ENCODE measurements at places on chromosomes 6 and 20.

DNA sequence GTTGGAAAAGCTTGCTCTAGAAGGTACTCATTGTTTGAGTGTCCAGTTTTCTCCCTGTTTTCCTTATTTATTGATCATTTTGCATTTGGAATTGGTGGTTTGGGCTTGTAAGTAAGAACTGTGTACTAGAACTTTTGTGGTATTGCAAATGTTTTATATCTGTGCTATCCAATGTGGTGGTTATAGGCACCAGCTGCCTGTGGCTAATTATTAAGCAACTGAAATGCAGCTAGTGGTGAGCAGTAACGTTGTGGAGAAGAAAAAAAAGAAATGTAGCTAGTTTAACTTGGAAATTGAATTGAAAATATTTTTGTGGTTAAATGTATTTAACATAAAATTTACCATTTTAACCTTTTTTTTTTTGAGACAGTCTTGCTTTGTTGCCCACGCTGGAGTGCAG, 50.7 kb upstream of the MAPK13 start:
- DNase-seq: peak; percentile 36

GRCh38 chr20:47950124-47950912, 165.0 kb upstream of the SULF2 start:
- peak; percentile 48 for DNase-seq

DNA sequence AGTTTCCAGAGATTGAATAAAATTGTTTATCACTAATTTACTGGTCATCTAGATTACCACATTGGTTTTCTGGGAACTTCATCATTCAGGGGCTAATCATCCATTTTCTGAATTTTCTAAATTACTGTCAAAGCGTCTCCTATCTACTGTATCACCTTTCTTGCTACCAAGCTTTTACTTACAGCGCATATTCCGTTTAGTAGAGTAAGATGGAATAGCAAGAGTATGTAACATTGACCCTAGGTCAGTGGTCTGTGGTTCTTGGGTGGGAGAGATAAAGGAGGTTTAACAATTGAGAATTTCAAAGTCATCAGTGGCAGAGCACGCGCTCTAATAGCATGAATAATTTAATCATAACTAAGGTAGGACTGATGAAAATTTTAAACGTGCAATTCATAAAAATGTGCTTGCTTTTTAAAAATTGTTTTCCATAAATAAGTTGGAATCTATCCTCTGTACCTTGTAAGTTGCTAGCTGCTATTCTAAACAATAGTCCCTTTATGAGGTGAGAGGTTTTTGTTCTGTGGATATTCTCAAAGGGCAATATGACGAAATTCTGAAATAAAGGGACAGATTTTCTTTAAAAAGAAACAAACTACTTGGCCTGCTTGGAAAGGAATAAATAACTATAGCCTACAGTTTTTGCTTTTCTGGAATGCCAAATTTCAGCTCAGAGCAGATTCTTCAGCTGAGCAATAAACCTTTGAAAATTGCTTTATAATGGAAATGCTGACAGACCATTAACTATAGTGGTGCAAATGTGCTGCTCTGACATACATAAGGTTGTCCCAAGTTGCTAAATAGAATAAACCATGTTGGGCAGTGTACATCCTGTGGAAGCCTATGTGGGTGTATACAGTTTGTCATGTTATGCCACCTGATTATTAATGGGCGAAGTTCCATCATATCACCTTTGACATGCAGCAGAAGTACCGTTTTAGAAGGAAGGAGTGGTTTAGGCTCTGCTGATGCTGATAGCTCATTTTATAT, 84.1 kb downstream of the ZFAND3 start:
- no peak for DNase-seq

DNA sequence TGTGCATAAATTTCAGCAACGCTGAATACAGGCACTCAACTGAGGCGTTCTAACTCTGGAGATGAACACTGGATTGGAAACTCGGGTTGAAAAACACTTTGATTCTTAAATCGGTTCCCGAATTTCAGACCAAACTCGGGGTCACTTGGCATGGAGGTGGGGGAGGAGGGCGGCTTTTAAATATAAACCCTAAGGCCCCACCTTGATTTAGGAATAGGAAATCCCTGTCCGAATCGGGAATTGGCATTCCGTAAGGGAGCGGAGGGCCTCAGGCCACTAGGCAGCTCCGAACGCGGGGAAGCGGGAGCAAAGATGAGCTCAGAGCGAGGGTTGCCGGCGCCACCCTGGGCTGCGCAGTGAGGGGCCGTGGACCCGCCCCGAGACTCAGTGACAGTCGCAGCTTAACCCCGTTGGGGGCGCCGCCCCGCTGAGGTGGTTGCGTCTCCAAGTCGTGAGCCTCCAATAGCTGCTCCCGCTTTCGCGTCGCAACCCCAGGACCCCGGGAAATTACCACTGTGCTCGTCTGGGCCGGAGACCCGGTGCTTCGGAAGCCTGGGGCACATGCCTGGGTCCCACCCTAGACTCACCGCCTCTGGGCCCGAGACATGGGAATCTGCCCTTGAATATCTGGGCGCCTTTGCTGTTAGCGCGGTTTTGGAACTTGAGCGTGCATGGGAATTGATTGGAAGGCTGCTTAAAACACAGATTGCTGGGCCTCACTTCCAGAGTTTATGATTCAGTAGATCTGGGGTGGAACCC, 4.6 kb upstream of the SIM1 start:
- no peak for DNase-seq

DNA sequence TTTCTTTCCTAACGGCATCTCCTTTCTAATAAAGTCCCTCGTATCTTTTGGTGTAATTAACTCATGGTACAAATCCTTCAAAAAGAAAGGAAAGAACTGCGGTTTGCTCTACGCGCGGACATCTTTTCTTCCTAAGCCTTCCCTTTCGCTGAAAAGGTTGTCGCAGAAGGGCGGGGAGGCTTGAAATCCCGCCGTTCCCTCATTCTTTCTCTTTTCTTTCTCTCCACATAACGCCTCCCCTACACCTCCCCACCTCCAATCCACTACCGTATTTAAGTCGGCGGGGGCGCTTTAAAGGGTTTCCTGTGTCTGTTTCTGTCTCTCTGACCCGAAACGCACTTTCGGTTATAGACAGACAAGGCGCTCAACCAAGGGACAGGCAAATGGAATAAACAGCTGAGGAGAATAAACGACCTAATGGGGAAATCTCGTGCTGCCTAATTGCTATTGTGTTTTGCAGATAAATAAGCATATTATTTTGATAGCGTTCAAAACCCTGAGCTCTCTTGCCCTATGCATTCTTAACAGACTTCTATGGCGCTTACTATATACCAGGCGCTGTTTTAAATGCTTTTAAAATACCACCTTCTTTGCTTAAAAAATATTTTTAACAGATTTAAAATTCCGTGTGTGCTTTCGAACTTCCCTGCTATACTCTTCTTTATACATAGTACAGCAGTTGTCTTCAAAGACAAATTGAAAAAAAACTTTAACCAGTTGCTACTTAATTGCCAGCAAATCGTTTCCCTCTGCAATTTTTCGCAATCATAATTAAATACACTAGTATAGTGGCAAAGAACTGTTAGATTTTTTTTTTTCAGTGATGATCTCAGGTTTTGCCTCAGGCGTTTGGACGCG, 2.5 kb upstream of the HEY2 start:
- DNase-seq: peak; percentile 15

GRCh38 chr6:129662406-129662766, 47.6 kb downstream of the ARHGAP18 start:
- DNase-seq: no peak
